ENCODE measurements at places on chromosomes 12 and 14.

- DNase-seq: no peak
Measured at GRCh38 chr12:74646831-74647230, 109.2 kb downstream of the ATXN7L3B start.

- DNase-seq: no peak
Measured at GRCh38 chr12:130983328-130984017, 29.8 kb downstream of the ADGRD1 start.

DNA sequence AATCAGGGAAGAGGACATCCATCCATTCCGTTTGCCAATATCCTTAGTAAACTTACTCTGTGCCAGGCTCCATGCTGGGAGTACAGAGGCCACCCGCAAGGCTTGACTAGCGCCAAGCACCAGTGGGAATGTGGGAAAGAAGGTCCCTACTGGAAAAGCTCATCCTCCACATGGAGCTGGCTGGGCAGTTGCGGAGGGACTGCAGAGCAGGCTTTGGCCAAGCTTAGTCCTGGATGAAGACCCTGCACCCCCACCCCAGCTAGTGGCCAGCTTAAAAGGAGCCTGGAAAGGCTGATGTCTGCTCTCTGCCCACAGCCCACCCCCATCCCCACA, 22.4 kb upstream of the EIF2B2 start:
- DNase-seq: no peak

GRCh38 chr14:69101331-69101826, 51.5 kb downstream of the DCAF5 start:
- peak; percentile 94 for DNase-seq

DNA sequence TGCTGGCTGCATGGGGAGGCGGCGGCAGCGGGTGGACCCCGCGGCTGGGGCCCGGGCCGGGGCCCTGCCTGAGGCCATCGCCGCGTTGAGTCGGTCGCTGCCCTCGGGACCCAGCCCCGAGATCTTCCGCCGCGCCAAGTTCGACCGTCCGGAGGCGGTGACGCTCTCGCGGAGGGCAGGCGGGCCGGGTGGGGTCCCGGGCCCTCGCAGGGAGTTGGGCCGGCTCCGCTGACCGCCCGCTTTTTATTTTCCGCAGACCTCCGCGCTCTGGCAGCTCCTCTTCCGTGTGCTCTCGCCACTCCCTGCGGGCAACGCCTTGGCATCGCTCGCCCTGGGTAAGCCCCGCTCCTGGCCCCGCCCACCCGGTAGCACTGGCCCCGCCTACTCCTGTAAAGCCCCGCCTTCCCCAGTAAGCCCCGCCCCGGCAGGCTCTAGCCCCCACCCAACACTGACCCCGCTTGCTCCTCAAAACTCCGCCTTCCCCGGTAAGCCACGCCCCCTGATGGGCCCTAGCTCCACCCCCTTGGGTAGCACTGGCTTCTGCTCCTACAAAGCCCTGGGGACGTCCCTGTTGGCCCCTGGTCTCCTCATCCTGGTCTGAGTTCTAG, 424 bp downstream of the TEDC1 start:
- no peak for DNase-seq

GRCh38 chr12:123896767-123897166, 75.9 kb downstream of the CCDC92 start:
- peak; percentile 89 for DNase-seq

- peak; percentile 62 for DNase-seq
Measured at GRCh38 chr12:112973011-112973735, 5.1 kb upstream of the OAS2 start.

- DNase-seq: no peak
Measured at GRCh38 chr12:106586803-106587684, 4.2 kb downstream of the RFX4 start.

- peak; percentile 73 for DNase-seq
Measured at GRCh38 chr12:47551426-47551851, 154.4 kb downstream of the RPAP3 start.

DNA sequence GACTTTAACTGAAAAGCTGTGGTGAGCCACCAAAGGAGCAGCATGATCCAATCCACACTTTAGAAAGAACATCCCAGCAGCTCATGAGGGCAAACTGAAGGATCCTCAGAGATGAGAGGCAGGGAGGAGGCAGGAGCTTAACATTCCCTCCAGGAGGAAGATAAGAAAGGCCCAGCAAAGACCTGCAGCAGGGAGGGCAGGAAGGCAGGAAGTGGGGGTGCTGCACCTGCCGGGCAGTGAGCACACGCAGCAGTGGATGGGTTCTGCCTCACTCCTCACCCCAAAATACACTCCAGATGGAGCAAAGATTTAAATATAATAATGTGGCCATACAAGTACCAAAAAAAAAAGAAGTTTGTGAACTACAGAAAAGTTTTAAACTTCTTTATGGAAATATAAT, 48.4 kb downstream of the GCH1 start:
- DNase-seq: no peak

GRCh38 chr12:62190689-62191490, 69.3 kb upstream of the USP15 start:
- no peak for DNase-seq

GRCh38 chr14:58716706-58717105, 78.9 kb downstream of the DACT1 start:
- DNase-seq: no peak

- DNase-seq: no peak
Measured at GRCh38 chr12:117778656-117779055, 190.1 kb downstream of the KSR2 start.

DNA sequence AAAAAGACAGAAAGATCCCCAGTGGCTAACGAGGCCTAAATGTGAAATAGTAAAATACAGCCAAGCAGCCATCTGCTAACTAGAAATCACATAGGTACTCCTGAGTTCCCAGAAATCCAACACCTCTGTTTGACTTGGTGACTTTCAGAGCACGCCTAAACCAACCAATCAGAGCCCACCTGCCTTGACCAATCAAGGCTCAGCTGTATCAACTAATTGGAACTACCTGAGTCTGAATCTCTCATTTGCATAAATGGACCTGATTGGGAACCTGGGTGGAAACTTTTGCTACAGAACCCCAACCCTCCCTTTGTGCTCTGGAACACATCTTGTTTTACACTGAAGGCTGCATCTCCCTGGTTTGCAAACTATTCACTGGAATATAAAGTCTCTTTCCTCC, 5.1 kb upstream of the TCL1B start:
- DNase-seq: no peak

GRCh38 chr14:87567618-87568295, 425.2 kb downstream of the GALC start:
- no peak for DNase-seq

GRCh38 chr12:5013266-5013730, 30.4 kb upstream of the KCNA5 start:
- peak; percentile 76 for DNase-seq

DNA sequence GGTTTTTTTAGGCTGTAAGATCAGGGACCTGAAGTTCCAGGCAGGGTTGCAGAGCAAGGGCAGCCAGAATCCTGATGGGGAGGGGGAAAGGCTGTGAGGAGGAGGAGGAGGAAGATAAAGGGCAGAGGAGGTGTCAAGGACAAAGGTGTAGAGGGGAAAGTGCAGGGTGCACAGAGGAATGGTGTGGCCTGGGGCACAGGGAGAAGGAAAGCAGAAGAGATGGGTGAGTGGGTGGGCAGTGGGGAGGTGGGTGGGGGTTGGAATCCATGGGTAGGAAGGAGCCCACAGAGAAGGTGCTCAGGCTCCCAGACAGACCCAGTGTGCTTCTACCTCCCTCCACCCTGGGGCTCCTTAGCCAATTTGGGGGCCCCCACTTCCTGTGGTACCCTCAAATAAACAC, 11.2 kb downstream of the TRPV4 start:
- no peak for DNase-seq
